ENCODE measurements at places on chromosomes 11 and 22.

DNA sequence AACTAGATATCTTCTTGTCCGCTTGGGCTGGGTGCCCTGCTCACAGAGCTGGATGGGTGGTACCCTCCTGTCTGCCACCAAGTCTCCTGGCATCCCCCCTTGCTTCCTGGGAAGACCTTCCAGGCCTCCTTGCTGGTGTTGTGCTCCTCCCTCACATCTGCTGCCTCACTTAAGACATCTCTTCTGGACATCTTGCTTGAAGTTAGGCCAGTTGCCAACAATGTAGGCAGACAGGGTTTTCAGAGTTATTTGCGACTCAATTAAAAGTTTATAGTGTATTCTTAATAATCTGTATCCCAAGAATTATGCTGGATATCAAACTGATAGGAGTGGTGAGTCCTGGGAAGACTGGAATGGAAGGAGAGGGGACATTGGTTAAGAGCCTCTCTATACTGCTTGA lies 64.0 kb upstream of the TNRC6B start:
- no peak for DNase-seq

GRCh38 chr11:44575288-44575672 lies 9.8 kb downstream of the CD82 start:
- DNase-seq = no peak

DNA sequence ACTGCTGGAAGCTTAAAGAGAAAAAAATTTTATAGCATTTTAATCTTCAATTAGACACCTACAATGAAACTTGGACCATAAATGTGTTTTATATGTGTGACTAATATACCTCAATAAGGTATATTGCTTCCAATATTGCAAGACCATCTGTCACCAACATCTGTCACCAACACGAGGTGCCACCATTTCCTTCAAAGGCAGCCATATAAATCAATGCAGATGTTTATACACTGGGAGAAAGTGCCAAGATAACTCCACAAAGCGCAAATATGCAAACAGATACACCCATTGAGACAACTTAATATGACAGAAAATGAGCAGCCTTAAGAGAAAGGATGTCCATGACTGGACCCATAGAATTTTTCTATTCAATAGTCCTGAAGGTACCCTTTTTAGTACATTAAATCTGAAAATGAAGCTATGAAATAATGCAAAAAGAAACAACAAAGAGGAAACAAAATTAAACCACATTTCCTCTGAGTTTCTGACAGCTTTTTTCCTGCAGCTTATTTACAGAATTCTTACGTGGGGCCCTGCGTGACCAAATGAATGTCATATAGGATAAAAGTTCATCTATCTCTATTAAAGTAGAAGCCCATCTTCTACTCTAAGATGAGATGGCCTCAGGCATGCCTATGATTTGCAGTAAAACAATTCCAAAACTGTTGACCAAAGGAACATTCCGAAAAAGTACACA lies 12.5 kb downstream of the MPZL3 start:
- no peak for DNase-seq

GRCh38 chr11:78666675-78667160 lies 92.1 kb upstream of the NARS2 start:
- DNase-seq = no peak

DNA sequence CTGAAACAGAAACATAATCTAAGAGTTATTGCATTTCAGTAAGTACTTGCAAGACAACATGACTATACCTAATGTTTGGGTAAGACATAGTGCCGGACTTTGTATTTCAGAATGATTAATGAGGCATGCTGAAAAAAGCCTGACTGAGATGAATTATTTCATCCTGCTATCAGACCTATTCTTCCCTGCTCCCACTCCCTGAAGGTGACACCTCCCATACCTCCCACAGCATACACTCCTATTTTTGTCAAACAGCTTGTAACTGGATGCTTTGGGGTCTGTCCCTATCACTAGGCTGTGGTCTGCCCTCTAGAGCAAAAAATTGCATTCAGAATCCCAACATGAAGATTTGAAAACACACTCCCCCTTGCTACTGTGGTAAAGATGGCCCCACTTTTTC lies 10.9 kb upstream of the SCN3B start:
- DNase-seq = no peak

- DNase-seq = no peak
Observed at GRCh38 chr11:109849946-109850345, 243.2 kb upstream of the ZC3H12C start.

DNA sequence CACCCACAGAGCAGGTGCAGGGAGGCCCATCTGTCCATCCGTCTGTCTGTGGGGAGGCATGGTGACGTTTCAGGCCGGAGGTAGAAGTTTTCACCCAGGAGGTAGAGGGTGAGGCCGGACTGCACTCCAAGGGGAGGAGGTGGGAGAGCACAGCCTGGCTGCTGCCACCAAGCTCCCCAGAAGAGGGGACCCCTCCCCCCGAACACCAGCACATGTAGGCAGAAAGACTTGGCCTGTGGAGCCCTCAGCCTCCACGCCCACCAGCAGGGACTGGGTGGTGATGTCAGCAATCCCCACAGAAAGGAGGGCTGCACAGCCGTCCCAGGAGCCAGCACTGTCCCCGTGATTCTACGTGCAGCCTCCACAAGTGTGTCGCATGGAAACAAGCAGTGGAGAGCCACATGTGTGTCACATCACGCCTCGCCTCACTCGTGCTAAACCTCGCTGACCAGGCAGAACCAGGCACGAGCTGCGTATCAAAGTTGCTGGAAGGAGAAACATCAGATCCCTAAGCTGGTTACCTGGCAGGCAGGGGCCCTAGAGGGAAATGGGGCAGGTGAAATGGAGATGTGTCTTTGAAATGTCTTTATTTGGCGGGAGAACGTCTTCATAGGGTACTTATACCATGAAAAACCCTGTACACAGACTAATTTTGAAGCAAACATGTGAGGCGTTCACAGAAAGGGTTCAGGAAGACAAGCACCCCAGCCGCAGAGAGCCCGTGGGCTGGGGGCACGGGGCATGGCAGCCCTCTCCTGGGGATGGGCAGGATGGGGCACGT lies 49.1 kb downstream of the CDKN1C start:
- peak; percentile 83 for DNase-seq

- peak; percentile 47 for DNase-seq
Observed at GRCh38 chr11:70482529-70482917, 84.2 kb downstream of the CTTN start.

DNA sequence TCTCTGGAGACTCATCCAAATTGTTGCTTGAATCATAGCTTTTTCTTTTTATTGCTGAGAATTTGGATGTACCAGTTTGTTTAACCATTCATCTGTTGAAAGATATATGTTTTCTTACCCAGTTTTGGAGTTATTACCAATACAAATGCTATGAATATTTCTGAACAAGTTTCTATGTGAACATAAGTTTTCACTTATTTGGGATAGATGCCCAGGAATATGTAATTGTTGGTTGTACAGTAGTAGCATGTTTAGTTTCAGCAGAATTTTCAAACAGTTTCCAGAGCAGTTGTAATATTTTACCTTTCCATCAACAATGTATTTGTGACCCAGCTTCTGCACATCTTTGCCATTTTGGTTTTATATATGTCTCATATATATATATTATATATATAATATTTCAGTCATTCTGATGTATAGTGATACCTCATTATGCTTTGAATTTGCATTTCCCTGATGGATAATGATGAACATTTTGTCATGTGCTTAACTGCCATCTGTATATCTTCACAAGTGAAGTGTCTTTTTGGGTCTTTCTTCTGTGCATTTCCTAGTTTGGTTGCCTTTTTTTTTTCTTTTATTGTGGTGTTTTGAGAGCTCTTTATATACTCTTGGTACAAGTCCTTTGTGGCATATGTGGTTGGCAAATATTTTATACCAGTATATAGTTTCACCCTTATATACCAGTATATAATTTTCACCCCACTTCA lies 118.8 kb downstream of the LUZP2 start:
- no peak for DNase-seq

DNA sequence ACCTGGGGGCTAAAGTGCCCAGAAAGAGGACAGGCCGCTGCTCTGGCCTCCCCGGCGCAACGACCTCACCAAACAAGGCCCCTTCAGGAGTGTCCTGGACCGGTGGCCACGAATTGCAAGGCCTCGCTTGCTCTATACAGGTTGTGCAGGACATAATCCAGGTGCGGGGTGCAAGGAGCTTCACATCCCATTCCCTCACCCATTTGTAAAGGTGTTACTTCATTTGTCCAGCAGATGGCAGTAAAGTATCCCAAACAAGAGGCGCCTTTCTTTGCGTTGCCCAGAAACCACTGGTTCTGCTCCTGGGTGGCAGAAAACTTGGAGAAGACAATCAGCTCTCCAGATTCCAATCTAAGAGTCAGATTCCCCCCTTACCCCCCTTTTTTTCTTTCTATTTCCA lies 35.9 kb upstream of the PRDM11 start:
- peak; percentile 82 for DNase-seq

DNA sequence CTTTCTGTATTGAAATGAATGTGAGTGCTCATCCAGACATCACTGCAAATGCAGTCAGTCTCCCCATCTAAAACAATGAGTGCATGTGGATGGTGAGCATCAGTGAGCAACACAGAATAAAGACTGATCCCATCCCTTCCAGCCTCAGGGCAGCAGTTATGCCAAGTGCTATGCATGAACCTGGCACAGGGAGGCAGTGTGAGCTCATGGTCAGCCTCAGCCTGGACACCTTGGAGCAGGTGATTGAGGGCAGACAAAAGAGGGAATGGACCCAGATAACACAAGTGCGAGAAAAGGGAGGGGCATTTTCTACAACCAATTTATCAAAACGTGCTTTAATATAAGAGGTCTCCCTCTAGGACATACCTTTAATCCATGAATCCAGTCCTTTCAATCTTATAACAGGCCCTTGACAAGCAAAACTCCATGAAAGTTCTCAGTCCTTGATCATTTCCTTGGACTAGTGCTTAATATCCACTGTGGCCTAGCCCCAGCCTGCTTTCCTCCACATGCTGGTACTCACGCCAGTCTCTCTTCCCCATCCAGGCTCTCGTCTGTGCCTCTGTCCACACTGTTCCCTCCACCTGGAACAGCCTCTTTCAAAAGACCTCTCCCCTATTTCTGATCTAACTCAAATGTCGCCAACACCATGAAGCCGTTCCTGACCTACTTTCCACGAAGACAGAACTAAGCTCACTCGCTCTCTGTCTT lies 50.5 kb upstream of the LRRC55 start:
- DNase-seq = no peak

DNA sequence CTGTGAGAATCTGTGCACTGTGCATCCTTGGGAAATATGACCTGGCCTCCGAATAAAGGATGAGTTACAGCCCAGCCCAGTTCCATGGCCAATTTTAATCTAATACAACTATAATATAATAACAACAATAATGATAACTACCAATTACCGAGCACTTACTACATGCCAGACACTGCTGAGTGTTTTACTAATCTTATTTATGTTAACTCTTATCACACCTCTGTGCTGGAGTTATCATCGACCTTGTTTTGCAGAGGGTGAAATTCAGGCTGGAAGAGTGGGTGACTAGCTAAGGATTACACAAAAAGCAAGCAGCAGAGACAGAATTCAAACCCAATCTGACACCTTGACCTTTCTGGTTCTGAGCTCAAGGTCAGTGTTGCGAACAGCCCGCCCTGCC lies 83.9 kb downstream of the GALNT18 start:
- DNase-seq = no peak

GRCh38 chr11:83349296-83349695 lies 63.1 kb upstream of the CCDC90B start:
- no peak for DNase-seq

- DNase-seq = no peak
Observed at GRCh38 chr11:128757235-128757711, 63.4 kb downstream of the FLI1 start.

- DNase-seq = no peak
Observed at GRCh38 chr22:25884121-25884520, 142.1 kb downstream of the MYO18B start.
